ENCODE measurements at places on chromosomes 5 and 9.

- no peak for DNase-seq
Observed at GRCh38 chr9:95528908-95529502, 12.2 kb upstream of the PTCH1 start.

- no peak for DNase-seq
Observed at GRCh38 chr5:139772089-139772791, 23.4 kb upstream of the PSD2 start.

- no peak for DNase-seq
Observed at GRCh38 chr9:34246453-34246852, 67.6 kb downstream of the UBAP1 start.

DNA sequence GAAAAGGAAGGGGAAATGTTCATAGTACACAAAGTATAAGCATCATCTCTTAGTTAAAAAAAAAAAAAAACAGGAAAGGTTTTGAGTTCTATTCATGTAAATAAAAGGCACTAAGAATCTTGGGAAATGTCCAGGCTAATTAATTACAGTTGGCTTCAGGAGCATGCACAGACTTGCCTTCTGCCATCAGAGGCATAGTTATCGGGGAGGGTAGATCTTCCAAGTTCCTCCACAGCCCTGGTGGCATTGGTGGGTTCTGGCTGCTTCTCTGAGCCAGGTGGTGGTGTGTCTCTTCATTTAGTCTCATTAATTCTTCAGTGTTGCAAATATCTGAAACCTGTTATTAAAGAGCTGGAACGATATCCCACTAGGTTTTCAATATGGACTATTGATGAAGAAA, 85.2 kb downstream of the TMEM252 start:
- DNase-seq = peak; percentile 69

DNA sequence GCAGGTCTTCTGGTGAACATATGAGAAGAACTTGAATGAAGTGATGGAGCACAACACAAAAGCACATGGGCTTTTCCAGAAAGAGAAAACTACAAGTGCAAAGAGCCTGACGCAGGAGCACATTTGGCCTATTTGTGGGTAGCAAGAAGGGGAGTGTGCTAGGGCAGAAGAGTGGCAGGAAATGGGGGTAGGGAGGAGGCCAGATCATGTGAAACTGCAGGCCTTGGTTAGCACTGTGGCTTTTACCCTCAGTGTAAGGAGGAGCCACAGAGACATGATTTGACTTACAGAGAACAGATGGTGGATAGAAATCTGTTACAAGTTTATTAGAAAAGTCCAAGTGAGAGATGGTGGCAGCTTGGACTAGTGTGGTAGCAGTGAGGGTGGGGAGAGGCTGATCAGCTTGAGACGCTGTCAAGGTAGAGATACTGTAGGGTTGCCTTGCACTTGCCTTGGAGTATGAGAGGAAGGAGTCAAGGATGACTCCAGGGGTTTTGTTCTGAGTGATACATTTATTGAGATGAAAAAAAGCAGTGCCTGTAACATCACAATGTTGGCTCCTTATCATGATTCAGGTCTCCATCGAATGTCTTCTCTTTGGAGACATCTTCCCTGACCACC, 126.7 kb downstream of the PPP2R2B start:
- DNase-seq = no peak

All from brain (organoid and tissue), 16 donors.